ENCODE measurements at places on chromosomes 3 and 15.

DNA sequence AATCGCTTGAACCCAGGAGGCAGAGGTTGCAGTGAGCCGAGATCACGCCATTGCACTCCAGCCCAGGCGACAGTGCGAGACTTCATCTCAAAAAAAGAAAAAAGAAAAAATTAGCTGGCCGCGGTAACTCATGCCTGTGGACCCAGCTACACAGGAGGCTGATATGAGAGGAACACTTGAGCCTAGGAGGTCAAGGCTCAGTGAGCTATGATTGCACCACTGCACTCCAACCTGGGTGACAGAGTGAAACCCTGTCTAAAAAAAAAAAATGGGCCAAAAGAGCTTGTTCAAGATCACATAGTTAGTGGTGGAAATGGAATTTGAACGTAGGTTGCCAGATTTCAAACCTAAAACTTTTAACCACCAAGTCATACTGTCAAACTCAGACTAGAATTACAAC lies 46.2 kb upstream of the PPP4R2 start:
- no peak for DNase-seq

DNA sequence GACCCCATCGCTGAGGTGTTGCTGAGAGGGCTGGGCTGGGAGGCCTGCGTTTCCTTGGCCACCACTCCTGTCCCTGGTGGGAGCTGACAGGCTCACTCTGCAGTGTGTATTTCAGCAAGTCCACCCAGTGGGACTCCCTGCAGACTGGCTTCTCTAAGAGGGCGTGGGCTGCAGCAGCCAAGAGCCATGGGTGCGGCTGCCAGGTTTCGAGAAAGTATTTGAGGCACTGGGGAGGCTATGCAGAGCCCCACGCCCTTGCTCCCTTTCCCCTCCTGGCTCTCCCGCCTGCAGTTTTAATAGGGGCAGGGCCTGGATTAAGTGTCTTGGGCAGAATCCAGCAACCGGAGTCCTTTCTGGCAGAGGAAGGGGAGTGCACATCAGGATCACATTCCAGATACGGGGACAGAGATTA lies 242.1 kb downstream of the THSD4 start:
- no peak for DNase-seq

DNA sequence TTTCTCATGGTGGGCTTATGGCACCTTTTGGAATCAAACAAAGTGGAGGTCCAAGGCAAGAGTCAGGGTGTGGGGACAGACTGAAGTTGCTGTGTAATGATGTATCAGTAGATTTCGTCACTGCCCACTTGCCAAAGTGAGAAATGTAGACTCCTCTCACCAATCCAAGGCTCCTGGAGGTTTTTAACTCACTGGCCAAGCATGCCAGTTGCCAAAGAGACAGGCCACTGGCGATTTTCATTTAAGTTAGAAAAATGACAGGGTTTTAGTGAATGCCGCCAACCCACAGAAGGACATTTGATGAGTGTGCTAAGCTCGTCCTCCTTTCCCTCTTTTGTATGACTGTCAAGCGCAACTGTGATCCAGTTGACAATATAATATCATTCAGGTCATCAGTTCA lies 209.2 kb downstream of the FEZF2 start:
- DNase-seq = no peak

DNA sequence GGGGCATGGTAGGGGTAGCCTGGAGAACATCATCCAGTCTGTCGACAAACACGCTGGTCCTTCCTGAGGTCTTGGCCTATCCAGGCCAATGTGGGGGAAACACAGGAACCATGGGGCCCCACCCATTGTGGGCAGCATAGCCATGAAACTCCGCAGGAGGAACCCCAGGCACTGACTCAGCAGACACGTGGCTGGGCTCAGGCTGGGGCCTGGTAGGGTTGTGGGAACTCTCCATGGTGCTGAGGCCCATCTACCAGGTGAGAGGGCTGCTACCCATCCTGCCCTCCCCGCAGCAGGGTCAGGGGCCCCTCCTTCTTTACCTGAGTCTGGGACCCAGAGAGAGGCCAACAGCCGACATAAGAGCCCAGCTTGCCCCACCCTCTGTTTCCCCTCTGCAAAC lies 22.6 kb upstream of the CACNA2D2 start:
- no peak for DNase-seq

DNA sequence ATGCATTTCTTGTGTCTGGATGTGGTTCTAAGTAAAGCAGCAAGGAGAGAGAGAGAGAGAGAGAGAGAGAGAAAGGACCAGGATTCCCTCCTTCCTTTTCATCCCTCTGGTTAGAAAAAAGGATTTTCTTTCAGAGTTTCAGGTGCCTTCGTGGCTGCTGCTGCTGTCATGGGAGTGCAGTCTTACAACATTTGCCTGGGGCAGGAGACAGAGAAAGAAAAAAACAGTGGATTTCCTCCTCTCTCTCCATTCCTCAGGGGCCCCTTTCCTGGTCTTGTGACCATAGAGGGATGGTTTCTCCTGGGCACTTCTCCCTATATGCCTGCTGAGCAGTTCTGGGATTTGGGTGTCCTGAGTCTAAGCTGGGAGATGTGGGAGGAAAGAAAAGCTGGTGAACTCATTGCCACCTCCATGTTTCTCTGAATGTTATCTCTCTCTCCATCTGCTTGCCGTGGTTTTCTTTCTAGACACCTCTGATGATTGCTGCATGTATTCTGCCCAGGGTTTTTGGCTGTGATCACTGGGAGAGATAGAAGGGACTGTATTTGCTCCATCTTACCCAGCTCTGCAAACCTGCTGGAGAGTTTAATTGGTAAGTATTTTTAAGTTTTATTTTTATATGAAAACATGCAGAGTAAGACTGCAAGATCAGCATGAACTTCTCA lies 142.4 kb upstream of the RGMA start:
- no peak for DNase-seq

DNA sequence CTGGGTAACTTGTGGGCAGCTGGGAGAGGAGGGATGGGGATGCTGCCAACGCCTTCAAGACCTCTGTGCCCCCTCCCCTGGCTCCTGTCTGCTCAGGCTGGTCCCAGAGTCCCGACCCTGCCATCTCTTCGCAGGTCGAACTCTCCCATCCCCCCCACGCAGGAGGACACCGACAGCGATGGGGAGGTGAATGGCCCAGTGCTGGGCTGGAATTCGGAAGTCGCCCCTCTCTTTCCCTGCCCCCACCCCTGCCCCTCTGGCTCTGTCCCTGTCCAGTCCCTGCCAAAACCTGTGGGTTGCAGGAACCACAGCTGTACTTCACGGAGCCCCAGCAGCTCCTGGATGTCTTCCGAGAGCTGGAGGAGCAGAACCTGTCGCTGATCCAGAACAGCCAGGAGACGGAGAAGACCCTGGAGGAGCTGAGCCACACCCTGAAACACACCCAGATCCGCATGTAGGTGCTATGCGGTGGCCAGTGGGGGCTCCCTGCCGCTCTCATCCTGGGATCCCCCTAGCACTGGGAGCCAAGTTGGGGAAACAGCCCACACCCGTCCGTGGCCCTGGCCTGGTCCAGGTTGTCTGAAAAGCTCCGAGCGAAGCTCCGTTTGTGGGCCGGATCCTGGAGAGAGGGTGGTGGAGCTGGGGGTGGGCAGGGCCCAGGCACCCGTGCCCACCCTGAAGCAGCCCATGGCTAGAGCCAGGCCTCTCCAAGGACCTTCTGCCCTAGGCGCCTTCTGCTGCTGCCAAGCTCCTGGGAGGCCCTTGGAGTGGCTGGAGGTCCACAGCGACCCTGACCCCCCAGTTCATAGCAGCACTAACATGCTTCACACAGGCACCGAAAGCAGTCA lies 28.7 kb downstream of the CFAP100 start:
- no peak for DNase-seq
